ENCODE measurements at places on chromosomes 16 and 17. TPM values are rescaled to one million over a fixed set of nuclear protein-coding genes. Genes with fewer than 3 reads are reported as not detected.

The PITPNM3 gene
- total RNA-seq, result 2.2 TPM

The FSCN2 gene
- 0.59 TPM for total RNA-seq

The GPRC5B gene
- total RNA-seq, result 34.0 TPM

The KRT39 gene
- total RNA-seq, result not detected

The CSH2 gene
- not detected for total RNA-seq

The WNT9B gene
- not detected for total RNA-seq

The CSH1 gene
- not detected for total RNA-seq

The ZNF23 gene
- 7.6 TPM for total RNA-seq

The TSPAN10 gene
- 4.7 TPM for total RNA-seq

The TBC1D3 gene
- 0.07 TPM for total RNA-seq

The HES7 gene
- 1.8 TPM for total RNA-seq

The PIMREG gene
- total RNA-seq, result 47.4 TPM

The P2RX1 gene
- total RNA-seq, result not detected

The CORO6 gene
- total RNA-seq, result 7.9 TPM

The GAS7 gene
- total RNA-seq, result 0.25 TPM

The KRTAP2-1 gene
- total RNA-seq, result not detected

The SPATA32 gene
- 0.16 TPM for total RNA-seq

The IRX6 gene
- total RNA-seq, result not detected

The DNAH17 gene
- total RNA-seq, result 0.98 TPM

The KRT32 gene
- 0.07 TPM for total RNA-seq

The TELO2 gene
- 35.7 TPM for total RNA-seq

The PARD6A gene
- total RNA-seq, result 1.3 TPM

The SOST gene
- not detected for total RNA-seq

The PRR11 gene
- total RNA-seq, result 58.7 TPM

The ARHGAP44 gene
- 2.4 TPM for total RNA-seq

The TMEM100 gene
- total RNA-seq, result not detected

The PRSS22 gene
- 1.5 TPM for total RNA-seq

The TBC1D26 gene
- total RNA-seq, result not detected

The CNGB1 gene
- 0.49 TPM for total RNA-seq

The DPEP1 gene
- 1.6 TPM for total RNA-seq

The GAST gene
- total RNA-seq, result not detected

The MMP25 gene
- 0.87 TPM for total RNA-seq

The CASKIN1 gene
- total RNA-seq, result 0.35 TPM

The EPX gene
- total RNA-seq, result not detected

The TMEM132E gene
- not detected for total RNA-seq

The DPEP2 gene
- total RNA-seq, result not detected

The LITAF gene
- total RNA-seq, result 187 TPM

The CA4 gene
- total RNA-seq, result not detected

The JPH3 gene
- 2.3 TPM for total RNA-seq

The PDIA2 gene
- total RNA-seq, result 0.11 TPM

The TRIM65 gene
- 27.9 TPM for total RNA-seq

The HOXB3 gene
- 5.1 TPM for total RNA-seq

The ITGB4 gene
- total RNA-seq, result 109 TPM

The MT1M gene
- not detected for total RNA-seq

The SOCS7 gene
- 16.2 TPM for total RNA-seq

The ABI3 gene
- not detected for total RNA-seq

The SMPD3 gene
- total RNA-seq, result 0.19 TPM

The MKS1 gene
- total RNA-seq, result 12.7 TPM

The MMP28 gene
- total RNA-seq, result 7.9 TPM

The TEKT5 gene
- not detected for total RNA-seq

The PRSS53 gene
- 2.7 TPM for total RNA-seq

The CDH13 gene
- total RNA-seq, result not detected

Measured in A549 treated with Mapracorat at 1 μM for 4 hours (cell line).